ENCODE measurements at places on chromosomes 4 and X. TPM values are rescaled to one million over a fixed set of nuclear protein-coding genes. Genes with fewer than 3 reads are reported as not detected.

- no peak for DNase-seq
Measured at GRCh38 chr4:5959211-5959982, 58.8 kb downstream of the C4orf50 start.

GRCh38 chr4:70589785-70590184 is 2.3 kb upstream of the AMBN start:
- no peak for DNase-seq

Gene MAML3
- 1.1 TPM for total RNA-seq

Gene POU3F4
- not detected for total RNA-seq

DNA sequence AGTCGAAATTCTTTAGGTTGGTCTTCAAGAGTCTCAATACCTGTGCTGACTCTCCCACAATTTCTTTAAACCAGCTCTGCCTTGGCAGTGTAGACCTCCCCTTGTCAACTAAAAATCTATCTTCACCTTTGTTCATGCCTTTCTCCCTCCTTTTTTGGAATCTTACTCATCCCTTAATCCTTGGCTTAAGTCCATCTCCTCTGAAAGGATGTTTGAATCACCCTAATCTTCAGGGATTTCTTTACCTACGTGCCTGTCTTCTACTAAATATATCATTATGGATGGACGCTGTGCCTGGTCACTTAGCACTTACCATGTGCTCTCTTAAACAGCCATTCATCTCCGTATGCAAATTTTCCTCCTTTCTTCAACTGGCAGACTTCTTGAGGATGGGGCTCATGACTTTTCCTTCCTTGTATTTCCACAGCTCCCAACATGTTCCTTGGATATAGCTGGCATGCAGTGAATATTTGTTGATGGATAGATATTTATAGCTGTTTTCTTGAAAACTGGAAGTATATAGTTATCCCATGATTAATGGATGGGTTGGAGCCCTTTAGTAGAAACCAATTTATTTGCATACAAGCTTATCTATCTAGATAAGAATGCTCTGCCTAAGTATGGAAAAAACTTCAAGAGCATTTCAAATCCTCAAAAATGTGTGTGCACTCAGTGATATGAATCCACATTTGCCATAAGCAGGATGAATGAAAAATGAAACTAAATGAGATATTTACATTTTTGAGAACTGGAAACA is 166.6 kb downstream of the SPRY1 start:
- DNase-seq: no peak

Gene NPY2R
- total RNA-seq: not detected

- no peak for DNase-seq
Measured at GRCh38 chrX:132614297-132614696, 125.5 kb upstream of the MBNL3 start.

Gene PABPC5
- not detected for total RNA-seq

- no peak for DNase-seq
Measured at GRCh38 chr4:17490575-17491059, 21.3 kb downstream of the QDPR start.

Gene GUCY1B1
- 2.5 TPM for total RNA-seq

DNA sequence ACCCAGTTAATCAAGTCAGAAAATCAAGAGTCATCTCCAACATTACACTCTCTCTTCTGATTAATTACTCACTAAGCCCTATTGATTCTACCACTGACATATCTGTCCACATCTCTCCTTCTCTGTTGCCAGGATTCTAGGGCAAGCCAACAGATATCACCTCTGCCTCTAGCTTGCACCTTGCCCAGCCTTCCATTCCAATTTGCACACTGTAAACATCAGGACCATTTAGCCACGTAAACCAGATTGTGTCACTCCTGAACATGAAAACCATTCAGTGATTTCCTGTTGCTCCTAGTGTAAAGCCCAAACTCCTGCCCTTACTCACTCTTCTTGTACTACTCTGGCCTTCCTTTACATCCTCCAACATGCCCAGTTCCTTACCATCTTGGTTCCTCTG is 68.0 kb upstream of the PLS3 start:
- no peak for DNase-seq

Gene PYURF
- total RNA-seq: 42.6 TPM

GRCh38 chrX:33447285-33447684 is 235.9 kb upstream of the DMD start:
- no peak for DNase-seq

GRCh38 chrX:5122181-5122678 is 1106.4 kb downstream of the NLGN4X start:
- DNase-seq: no peak

DNA sequence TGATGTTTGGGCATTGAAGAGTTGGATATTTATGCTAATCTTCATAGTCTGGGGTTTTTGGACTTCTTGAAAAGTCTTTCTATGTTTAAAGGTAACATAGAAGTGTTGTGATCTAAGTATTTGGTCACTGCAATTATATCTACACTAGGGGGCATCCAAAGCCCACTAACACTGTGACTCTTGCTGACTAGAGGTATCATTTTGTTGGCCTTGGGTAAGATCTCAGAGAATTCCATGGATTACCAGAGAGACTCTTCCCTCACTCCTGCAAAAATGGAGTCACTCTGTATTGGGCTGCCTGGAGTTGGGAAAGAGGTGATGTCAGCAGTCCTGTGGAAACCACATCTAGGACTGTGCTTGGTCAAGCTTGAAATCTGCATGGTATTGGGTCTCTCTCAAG is 1077.6 kb downstream of the FAM133A start:
- DNase-seq: no peak

Gene CSAG3
- not detected for total RNA-seq

- no peak for DNase-seq
Measured at GRCh38 chr4:87864321-87864720, 31.6 kb downstream of the MEPE start.

GRCh38 chrX:134548257-134549201 is 88.6 kb downstream of the HPRT1 start:
- no peak for DNase-seq

DNA sequence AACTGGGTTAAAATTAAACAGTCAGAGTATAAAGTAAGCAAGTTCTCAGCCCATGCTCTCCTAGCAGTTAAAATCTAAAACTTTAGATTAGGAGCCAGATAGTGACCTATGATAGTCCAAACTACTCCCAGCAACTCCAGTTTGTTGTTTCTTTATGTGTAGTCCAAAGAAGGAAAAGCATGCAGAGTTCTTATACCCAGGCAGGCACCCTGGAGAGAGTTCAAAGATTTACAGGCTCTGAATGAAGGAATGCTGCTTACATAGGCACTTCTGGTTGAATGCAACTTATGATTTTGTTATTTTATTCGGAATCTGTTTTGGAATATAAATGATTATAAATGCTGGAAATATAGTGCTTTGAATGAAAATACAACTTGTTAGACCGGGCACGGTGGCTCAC is 67.2 kb downstream of the GPAT3 start:
- no peak for DNase-seq

GRCh38 chrX:38656350-38656915 is 95.1 kb downstream of the TSPAN7 start:
- DNase-seq: no peak

- no peak for DNase-seq
Measured at GRCh38 chr4:74087481-74087880, 11.5 kb downstream of the CXCL2 start.

Gene TMEM154
- total RNA-seq: 36.3 TPM

Gene TMEM144
- not detected for total RNA-seq

DNA sequence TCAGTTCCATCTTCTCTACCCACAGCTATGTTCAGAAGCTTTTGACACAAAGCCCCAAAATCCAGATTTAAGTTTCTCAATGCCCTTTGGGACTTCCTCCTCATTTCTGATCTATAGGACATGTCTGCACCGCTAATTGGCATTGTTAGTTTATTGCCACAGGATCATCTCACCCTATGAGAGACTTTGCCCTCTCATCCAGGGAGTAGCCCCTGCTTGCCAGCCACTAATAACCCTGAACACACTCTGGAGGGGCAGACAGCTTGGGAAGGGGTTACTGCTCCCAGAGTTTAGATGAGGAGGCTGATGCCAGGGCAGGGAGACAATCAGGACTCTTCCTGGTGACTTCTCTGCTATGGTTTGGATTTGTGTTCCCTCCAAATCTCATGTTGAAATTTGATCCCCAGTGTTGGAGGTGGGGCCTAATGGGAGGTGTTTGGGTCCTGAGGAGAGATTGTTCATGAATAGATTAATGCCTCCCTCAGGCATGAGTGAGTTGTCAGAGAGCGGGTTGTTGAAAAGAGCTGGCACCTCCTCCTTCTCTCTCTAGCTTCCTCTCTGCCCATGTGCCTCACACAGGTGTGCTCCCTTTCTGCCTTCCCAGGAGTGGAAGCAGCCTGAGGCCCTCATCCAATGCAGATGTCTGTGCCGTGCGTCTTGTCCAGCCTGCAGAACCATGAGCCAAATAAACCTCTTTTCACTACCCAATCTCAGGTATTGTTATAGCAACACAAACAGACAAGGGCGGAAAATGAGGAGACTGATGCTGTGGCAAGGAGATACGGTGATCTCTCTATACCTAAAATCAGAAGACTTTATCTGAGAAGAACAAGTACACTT is 3.6 kb upstream of the SCARB2 start:
- DNase-seq: no peak
